Cerebellum (tissue), 4 donors: ENCODE measurements at places on chromosomes 6 and 20.

- no peak for DNase-seq
Observed at GRCh38 chr20:57786304-57786932, 76.6 kb upstream of the PMEPA1 start.

GRCh38 chr6:37047689-37048402, 42.4 kb downstream of the FGD2 start:
- no peak for DNase-seq

DNA sequence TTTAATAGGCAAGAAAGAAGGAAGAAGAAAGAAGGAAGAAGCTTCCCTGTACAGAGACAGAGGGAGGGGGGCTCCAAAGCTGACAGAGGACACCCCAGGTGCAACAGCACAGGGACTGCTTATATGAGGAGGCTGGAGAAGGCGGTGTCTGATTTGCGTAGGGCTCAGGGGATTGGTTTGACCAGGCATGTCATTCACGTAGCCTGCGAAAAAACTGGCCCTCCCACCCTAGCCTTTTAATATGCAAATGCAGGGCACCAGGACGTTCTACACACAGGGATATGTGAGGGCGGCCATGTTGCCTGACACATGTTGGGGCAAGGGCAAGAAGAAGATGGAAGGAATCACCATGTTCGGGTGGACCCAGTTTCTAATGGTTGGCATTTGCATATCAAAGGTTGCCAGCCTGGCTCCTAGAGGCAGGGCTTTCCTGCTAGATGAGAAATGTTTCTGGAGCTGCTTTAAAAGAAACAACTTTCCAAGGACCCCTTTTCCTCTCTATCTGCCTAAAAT, 305.4 kb upstream of the CDYL start:
- no peak for DNase-seq

DNA sequence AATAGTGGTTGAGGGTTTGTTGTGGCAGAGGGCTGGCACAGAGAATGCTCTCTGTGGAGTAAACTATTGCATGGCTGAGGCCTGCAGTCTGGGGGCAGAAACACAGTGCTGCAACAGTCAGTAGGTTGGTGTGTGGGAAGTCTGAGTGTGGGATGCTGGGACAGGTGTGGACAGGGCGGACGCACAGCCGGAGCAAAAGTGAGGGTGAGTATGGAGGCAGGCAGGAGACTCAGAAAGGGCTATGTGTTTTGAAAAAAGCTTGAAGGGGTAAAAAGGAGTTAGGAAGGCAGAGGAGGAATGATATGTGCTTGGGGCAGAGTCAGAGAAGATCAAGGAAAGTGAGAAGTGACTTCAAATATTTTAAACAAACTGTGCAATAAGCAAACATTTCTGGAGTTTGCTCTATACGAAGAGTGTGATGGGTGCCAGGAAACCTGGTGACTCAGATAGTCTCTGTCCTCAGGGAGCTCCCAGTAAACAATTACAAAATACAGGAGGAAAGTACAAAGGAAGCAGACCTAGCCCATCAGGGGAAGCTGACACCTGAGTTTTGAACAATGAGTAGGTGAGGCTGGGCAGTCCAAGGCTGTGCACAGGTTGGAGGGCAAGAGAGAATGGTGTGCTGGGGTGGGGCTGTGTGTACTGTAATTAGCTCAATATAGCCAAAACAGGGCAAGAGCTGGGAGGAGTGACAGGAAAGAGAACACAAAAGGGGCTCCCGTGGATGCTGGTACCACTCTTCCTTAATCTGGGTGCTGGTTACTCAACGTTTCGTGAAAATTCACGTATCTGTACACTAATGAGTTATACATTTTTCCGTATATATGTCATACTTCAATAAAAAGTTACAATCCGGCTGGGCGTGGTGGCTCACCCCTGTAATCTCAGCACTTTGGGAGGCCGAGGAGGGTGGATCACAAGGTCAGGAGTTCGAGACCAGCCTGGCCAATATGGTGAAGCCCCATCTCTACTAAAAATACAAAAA, 55.2 kb downstream of the PIGU start:
- no peak for DNase-seq

GRCh38 chr6:16474772-16475493, 236.5 kb downstream of the GMPR start:
- no peak for DNase-seq

DNA sequence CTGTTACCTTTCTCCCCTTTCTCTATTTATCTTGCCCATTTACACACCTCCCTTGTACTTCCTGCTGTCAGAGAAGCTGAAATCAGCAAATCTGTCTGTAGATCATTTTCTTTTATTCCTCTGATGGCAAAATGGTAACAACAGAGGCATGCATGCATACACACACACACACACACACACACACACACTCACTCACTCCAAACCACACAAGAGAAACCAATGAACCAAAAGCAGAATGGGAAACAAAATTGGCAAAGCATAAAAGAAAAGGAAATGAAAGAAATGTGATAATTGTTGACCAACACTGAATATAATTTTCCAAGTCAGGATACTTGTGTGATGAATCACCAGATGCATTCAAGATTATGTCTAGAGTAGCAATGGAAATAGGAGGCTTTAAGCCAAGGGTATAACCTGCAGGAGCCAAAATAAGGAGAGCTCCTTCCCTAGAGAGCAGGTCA, 172.4 kb downstream of the PLCB4 start:
- no peak for DNase-seq

DNA sequence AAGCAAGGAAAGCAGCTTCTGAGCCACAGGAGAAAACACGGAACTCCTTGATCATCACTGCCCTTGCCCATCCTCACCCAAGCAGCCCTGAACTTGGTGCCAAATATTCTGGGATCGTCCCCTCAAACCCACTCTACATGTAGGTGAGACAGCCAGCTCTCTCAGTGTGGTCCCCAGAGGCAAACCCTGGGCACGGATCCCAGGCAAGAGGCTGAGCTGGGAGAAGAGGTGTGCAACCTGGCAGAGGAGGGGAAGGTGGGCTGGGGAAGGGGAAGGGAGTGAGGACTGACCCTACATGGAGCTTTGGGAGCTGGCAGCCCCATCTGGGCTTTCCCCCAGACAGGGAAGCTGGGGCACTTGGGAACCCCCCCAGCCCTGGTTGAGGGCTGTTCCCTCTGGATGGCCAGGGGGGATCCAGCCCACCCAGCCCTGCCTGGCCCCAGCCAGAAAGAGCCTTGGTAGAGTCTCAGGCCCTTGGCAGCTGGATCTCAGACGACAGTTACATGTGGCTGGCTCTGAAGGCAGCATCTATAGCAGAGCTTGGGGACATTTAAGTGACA, 186.2 kb upstream of the CST7 start:
- DNase-seq: no peak

- DNase-seq: no peak
Observed at GRCh38 chr6:17817763-17818162, 111.0 kb upstream of the NUP153 start.

DNA sequence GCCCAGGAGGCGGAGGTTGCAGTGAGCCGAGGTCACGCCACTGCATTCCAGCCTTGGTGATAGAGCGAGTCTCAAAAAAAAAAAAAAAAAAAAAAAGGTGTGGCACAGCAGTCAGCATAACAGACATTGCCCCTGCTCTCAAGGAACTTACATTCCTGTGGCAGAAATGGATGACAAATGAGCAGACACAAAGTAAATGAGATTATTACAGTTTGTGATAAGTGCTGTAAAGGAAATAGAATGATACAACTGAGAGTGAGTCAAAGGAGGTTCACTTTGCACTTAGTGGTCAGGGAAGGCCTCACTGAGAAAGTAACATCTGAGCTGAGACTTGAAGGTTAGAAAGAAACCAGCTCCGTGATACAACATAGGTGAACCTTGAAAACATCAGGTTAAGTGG, 36.4 kb downstream of the CEP250 start:
- no peak for DNase-seq

DNA sequence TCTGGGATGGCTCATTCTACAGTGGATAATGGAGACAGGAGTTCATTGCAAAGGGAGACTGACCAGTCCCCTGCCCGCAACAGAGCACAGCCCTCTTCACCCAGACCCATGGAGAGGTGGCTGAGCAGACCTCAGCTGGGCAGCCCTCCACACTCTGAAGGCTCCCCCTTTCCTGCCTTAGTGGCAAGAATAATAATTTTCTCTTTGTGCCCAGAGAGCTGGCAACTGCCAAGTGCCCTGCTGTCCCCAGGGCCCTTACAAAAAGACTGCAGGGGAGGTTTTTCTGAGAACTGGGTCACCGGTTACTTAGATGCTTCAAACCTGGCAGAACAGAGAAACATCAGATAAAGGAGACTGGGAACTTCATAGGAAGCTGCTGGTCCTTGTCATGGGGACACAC, 35.4 kb upstream of the ZNFX1 start:
- peak; percentile 35 for DNase-seq

DNA sequence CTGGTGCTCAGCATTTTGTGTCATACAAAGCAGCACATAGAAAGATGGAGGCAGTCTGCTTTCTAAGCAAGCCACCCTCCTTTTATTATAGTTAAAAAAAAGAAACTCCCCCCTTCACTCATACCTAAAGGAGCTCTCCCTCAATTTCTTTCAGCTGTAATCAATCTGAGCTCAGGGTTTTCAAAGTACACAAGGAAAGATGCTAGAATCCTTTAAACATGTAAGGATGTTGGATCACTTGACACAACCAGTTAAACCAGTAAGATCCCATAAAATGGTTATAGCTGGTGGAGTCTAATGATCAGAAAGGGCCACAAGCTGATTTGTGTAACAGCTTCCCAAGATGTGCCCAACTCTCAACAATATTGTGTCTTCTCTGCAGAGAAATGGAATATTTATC, at the start of gene CALHM4:
CALHM4 (plus strand) TSS at position 301 of the 400 bp plus-strand sequence; CDS start at position 344, 43 bp downstream.
- no peak for DNase-seq

- peak; percentile 35 for DNase-seq
Observed at GRCh38 chr6:70894001-70894400, 62.9 kb downstream of the B3GAT2 start.

DNA sequence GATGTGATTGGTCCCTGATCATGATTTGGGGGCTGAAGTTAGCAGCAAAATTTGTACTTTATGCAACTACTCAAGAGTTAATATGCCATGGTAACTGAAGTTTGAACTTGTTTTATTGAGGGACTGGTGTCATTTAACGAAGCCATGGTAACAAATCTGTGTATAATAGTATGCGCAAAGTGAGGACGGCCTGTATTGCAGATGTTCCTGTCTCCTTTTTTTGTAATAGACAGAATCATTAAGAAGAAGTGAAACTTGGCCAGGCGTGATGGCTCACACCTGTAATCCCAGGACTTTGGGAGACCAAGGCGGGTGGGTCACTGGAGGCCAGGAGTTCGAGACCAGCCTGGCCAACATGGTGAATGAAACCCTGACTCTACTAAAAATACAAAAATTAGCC, 22.3 kb downstream of the RPRD1B start:
- no peak for DNase-seq

GRCh38 chr6:28597924-28598722, 72.4 kb downstream of the GPX5 start:
- peak; percentile 53 for DNase-seq

- DNase-seq: no peak
Observed at GRCh38 chr6:14276667-14277404, 159.3 kb downstream of the CD83 start.

- no peak for DNase-seq
Observed at GRCh38 chr6:133114973-133115372, 126.2 kb upstream of the EYA4 start.

GRCh38 chr6:19587238-19587942, 249.8 kb upstream of the ID4 start:
- peak; percentile 42 for DNase-seq

DNA sequence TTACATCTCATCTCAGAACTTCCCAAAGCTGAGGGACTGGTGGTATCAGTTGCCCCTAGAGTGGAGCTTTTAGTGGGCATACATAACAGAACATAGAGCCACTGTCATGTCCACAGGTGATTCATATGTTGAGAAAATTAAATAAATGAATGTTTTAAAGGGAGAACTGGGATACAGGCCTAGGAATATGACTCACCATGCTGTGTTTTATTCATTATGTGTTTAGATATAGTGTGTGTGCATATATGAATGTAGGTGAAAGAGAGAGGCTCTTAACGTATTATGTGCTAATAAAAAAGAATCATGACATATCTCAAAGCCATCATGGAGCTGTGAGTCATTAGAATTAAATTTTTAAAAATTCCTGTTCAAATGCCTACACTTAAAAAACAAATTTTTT, 332.2 kb upstream of the RSPO3 start:
- no peak for DNase-seq

DNA sequence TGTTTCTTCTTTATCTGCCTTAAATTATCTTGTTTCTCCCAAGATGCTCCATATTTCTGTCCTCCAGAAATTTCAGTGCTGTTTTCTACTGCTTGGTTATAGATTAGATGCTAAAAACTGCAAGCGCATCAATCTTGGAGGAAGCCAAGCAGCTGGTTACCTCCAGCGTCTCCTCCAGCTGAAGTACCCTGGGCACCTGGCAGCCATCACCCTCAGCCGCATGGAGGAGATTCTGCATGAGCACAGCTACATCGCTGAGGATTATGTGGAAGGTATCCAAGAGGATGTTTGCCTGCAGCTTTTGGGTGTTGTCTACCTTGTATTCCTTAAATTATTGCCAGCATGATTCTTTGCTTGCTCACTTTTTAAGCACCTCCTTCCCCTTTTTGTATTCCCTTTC, 3.8 kb downstream of the ACTR5 start:
- DNase-seq: no peak

GRCh38 chr6:47004463-47004862, 37.7 kb downstream of the ADGRF1 start:
- DNase-seq: no peak

DNA sequence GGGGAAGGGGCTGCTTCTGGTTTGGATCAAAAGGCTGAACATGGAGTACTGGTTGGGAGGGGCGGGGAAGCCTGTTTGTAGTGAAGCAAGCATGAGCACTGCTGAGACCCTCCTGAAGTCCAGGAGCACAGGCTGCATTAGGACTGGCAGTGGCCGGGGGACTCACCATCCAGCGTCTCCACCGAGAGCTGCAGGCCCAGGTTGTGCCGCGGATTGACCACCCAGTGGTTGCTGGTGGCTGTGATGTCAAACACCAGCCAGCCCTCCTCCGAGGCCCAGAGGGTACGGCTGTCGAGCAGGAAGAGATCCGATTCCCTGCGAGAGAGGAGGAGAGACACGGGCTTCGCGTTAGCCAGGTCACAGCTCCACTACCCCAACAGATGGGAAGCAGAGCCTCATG, 64.1 kb downstream of the BMP7 start:
- DNase-seq: no peak

- no peak for DNase-seq
Observed at GRCh38 chr6:7900621-7901020, 10.0 kb downstream of the TXNDC5 start.

- no peak for DNase-seq
Observed at GRCh38 chr20:50281831-50282591, 91.4 kb downstream of the CEBPB start.

- no peak for DNase-seq
Observed at GRCh38 chr6:72890671-72891070, 268.8 kb downstream of the KCNQ5 start.

- DNase-seq: no peak
Observed at GRCh38 chr20:56249244-56249955, 868 bp downstream of the MC3R start.

GRCh38 chr6:139595183-139595582, 220.7 kb upstream of the CITED2 start:
- no peak for DNase-seq

- no peak for DNase-seq
Observed at GRCh38 chr6:81792826-81793225, 40.3 kb upstream of the TENT5A start.
